ENCODE measurements at places on chromosomes 5 and 9.

DNA sequence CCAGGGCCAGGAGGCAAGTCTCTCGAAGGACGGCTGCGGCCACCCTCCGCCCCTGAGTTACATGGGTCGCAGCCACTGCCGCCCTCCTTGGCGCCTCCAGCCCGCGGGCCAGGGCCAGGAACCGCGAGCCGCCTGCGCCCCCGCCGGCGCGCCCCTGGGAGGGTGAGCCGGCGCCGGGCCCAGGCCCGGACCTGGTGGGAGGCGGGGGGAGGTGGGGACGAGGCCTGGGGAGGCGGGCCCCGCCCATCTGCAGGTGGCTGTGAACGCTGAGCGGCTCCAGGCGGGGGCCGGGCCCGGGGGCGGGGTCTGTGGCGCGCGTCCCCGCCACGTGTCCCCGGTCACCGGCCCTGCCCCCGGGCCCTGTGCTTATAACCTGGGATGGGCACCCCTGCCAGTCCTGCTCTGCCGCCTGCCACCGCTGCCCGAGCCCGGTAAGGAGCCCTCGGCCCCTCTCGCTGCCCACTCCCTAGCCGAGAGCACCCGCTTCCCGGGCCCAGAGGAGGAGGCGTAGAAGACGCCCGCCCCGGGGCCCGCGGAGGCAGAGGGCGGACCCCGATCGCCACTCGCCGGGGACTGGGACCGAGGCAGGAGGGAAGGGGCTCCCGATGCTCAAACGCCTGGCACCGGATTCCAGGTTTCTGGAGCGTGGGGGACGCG, at the start of gene ASS1:
Gene ASS1 (plus strand): TSS at position 397 of the 657 bp plus-strand sequence. CDS start 7,268 bp downstream, outside the sequence.
- peak; percentile 51 for DNase-seq

DNA sequence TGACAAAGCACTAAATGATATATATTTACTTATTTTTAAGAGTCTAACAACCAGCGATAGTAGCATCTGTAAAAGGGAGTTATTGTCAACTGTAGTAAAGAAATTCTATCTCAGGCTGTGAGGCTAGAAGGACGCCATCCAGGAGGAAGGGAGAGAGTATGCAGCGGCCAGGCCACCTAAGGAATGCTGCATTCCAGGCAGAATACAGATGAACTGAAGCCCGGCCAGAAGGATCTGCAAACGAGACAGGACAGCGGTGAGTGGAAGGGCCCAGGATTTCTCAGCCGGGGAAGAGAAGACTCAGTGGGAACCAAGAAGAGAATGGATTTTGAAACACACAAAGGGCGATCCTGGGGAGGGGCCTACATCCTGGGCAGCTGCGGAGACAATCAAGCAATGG, 7.4 kb downstream of the RETREG1 start:
- DNase-seq: no peak

DNA sequence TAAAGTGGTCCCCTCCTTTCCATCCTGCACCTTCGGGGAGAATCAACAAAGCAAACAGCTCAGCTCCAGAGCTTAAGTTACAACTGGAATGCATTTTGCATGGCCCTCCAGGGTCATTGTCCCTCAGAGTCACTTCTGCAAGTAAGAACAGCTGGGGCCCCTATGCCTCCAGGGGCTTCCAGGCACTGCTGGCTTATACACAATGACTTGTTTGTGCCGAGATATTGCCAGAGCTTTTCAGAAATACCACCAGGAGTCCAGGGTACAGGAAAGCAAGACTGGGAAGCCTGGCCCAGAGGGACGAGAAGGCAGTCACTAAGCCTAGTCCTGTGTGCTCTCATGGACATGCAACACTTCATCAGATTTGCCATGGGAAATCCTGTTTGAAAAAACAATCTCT, 11.3 kb downstream of the FRMD3 start:
- DNase-seq: no peak

- no peak for DNase-seq
Observed at GRCh38 chr9:124482431-124483031, 24.7 kb downstream of the NR5A1 start.

GRCh38 chr5:14766584-14766983, 102.1 kb downstream of the OTULIN start:
- DNase-seq: no peak

DNA sequence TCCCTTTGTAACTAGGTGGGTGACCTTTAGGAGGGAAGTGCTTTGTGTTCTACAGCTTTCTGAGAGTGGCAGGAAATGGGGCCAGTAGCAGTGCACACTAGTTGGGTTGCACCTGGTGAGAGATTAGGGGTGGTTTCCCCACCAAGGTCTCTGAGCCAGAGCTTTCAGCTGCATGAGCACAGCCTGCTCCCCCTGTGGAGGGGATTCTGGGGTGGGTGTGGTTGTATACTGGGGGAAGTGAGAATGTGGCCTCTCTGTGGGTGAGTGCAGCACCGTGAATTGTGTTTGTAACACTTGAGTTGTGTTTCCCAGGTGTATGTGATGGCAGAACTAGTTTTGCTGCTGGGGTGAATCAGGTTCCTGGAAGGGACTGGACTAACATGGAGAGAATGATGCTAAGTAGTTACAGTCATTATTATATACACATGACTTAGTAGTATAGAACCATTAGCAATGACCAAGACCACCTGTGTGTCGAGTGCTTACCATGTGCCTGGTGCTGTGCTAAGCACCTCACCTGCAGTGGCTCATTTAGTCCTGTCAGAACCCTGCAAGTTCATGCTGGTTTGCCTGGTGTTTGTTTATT, 11.8 kb upstream of the CXXC5 start:
- DNase-seq: no peak

DNA sequence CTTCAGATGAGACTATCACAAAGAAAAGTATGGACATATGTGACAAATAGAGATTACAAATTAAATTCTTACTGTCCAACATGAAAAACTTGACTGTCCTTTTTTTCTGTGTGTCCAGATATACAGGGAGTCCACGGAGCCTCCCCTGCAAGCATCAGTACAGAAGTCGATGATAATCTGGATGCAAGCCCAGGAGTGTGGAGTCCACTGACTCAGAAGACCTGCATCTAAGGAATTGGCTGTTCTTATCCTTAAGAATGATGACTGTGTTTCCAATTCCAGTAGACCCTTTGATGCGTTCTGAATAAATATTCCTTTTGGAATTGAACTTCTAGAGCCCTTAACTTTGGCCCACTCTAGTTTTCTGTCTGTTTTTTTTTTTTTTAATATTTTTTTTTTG, 56.7 kb upstream of the TAF11L2 start:
- DNase-seq: peak; percentile 89

DNA sequence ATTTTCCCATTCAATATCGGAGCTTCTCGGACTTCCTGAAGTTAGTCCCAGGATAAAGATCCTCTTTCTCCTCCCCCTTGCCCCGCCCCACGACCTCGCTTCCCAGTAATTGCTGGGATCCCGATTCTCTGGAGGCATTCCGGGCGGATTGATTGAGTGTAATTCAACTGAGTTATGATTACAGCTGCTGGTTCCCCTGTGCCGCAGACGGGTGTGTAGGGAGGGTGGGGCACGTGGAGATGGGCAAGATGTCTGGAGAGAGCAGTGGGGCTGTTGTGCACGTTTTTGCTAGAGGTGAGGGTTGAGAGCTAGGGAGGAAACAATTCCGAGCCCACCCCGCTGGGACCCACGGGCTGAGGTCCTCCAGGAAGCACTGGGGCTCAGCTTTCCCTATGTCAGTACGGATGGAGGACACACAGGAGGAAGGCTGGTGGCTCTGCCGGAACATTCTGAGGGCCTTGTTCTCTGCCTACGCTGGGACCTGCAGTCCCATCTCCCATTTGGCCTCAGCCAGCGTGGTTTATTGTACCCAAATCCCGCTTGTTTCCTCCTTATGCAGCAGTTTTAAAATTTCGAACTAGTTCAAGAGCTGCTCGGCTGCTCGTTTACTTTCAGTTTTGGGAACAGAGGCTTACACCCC, 2.4 kb upstream of the DMRT2 start:
- no peak for DNase-seq

GRCh38 chr5:150263801-150264621, 25.6 kb downstream of the CAMK2A start:
- DNase-seq: peak; percentile 93

DNA sequence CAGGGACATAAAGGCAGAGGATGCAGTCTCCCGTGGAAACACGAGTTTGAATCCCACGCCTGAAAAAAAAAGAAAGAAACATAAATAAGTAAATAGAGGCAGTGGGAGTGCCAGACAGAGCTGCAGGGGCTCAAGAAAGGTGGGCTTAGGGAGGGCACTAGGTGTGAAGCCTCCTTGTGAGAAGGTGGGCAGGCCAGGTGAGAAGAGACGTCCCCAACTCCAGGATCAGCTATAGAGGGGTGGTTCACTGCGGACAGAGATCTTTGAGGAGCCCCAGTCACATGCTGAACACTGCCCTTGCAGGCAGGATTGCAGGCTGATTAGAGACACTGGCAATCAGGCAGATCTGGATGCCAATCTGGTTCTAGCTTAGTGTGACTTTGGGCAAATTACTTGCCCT, 172.1 kb downstream of the RGS3 start:
- no peak for DNase-seq

GRCh38 chr9:131303381-131304321, 14.1 kb downstream of the PLPP7 start:
- no peak for DNase-seq

- DNase-seq: peak; percentile 65
Observed at GRCh38 chr9:131503626-131504465, 1.1 kb downstream of the POMT1 start.

GRCh38 chr5:82519558-82519957, 241.4 kb upstream of the RPS23 start:
- DNase-seq: no peak

DNA sequence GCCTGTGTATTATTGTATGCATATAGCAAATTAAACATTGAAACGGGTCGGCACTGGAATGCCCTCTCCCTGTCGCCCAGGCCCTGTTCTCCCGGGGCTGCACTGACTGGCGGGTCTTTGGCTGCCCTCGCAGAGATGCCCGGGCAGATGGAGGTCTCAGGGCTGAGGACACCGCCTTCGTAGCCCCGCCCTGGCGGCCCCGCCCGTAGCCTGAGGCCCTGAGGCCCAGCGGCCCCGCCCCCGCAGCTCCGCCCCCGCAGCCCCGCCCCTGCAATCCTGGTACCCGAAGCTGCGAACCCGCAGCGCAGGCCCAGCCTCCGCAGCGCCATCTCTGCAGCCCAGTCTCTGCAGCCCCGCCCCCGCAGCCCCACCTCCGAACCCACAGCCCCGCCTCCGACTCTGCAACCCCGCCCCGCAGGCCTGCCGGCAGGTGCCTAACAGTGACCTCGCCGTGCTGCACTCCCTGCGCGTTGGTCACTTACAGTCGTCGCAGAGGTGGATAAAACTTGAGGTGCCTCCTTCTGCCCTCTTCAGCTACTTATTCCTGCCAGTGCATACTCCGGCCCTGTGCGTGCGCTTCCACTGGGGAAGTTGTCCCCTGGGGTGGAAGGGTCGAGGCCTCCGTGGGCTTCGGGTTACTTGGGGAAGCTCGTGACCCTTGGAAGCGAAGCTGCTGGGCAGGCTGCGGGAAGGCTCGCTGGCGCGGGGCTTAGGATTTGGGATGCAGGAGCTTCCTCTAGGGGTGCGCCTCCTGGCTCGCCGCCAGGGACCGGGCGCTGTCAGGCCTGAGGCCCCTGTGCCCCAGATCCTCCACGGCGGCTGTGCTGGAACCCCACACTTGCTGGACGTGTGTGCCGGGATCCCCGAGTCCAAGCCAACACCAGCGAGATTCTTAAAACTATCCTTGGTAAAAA, 72.3 kb downstream of the ICE1 start:
- peak; percentile 45 for DNase-seq

DNA sequence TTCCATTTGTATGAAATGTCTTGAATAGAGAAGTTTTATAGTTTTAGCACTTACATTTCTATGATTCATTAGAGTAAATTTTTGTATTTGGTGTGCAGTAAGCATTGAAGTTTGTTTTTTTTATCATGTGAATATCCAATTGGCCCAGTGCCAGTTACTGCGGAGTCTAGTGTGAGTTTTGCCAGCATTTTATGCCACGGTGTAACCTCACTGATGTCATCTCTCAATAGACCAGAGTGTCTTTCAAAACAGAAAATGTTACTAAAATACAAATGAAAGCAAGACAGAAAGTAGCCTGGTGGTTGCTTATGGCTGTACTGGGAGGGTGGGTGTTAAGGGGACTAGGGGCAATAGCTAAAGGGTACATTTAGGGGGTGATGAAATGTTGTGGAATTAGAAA, 62.8 kb downstream of the IPPK start:
- DNase-seq: peak; percentile 77

DNA sequence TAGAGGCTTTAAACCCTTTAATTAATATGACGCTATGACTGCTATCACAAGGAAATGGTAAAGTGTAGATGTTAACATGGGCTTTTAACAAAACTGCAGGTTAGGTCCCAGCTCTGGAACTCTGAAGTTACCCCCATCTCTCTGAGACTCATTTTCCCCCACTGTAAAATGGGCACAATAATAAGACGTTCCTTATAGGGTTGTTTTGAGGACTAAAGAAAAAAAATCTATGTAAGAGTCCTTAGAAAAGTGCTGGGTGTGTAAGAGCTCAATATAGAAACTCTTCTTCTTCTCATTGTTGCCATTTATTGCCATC, 45.8 kb upstream of the STK32A start:
- DNase-seq: no peak

DNA sequence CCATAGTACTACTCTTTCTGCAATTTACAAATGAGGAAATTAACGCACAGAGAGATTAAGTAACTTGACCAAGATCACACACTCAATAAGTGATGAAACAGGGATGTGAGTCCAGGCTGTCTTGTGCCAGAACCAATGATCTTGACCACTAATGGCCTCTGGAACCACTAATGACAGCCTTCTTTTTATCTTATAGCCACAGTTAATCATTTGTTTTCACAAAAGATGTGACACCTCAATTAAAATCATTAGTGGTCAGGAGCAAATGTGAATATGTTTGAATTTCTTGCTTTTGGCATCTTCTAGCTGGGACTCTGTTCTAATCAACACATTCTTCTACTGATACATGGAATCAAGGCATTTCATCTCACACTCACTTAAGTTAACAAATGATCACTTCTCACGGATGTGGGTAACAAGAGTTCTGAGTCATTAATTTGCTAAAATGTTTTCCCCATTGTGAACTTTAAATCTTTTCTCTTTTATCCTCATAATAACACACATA, 102.7 kb upstream of the CD180 start:
- no peak for DNase-seq

GRCh38 chr9:120571443-120572257, 8.3 kb downstream of the CDK5RAP2 start:
- DNase-seq: no peak

- DNase-seq: no peak
Observed at GRCh38 chr5:398475-399295, 44.3 kb upstream of the EXOC3 start.

DNA sequence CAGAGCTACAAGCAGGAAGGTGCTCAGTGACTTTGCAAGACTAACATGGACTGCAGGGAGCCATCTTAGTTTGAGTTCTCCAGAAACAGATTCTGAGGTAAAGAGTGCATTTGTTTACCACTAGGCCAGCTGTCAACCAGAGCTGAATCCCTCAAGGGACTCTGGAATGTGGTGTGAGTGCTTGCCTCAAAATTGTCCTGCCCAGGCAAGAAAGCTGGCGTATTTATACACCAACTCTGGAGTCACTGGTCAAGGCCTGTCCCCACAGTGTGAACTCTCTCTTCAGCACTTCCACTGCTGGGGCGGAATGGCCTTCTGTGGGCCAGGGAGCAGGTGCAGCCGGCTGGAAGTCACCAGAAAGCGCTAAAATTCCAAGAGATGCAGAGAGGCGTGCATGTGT, 139.2 kb upstream of the TBCA start:
- no peak for DNase-seq

- DNase-seq: no peak
Observed at GRCh38 chr9:86636519-86636918, 282.3 kb upstream of the TUT7 start.

- no peak for DNase-seq
Observed at GRCh38 chr9:118273048-118273447, 568.8 kb downstream of the TLR4 start.
